HCEC 1CT (cell line): ENCODE measurements at places on chromosomes 2 and 18.
A peak's percentile ranks its signal among the peaks of the same experiment; 100 is the strongest.

GRCh38 chr18:30684825-30685481 is 357.6 kb downstream of the DSC3 start:
- no peak for DNase-seq

GRCh38 chr2:211611061-211611518 is 927.5 kb downstream of the ERBB4 start:
- DNase-seq = no peak

- no peak for DNase-seq
Measured at GRCh38 chr18:12238826-12239225, 15.3 kb upstream of the CIDEA start.

- DNase-seq = no peak
Measured at GRCh38 chr2:88807237-88807962, 115.9 kb downstream of the RPIA start.

- no peak for DNase-seq
Measured at GRCh38 chr2:105431367-105432043, 32.7 kb upstream of the FHL2 start.

DNA sequence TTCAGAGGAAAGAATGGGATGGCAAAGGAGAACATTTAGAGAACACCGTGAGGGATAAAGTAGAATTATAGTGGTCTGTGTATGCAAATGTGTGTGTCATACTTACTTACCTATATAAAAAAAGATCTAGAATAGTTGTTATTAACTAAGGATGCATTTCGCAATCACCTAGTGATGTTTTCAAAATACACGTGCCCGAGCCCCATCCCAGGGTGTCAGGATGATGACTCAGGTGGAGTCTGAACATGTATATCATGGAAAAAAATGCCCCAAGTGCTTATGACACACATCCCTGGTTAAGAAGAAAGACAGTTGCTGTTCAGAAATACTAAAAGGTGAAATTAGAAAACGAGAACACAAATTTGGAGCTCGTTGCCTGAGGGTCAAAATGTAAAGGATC is 109.0 kb downstream of the CERS6 start:
- DNase-seq = peak; percentile 70

DNA sequence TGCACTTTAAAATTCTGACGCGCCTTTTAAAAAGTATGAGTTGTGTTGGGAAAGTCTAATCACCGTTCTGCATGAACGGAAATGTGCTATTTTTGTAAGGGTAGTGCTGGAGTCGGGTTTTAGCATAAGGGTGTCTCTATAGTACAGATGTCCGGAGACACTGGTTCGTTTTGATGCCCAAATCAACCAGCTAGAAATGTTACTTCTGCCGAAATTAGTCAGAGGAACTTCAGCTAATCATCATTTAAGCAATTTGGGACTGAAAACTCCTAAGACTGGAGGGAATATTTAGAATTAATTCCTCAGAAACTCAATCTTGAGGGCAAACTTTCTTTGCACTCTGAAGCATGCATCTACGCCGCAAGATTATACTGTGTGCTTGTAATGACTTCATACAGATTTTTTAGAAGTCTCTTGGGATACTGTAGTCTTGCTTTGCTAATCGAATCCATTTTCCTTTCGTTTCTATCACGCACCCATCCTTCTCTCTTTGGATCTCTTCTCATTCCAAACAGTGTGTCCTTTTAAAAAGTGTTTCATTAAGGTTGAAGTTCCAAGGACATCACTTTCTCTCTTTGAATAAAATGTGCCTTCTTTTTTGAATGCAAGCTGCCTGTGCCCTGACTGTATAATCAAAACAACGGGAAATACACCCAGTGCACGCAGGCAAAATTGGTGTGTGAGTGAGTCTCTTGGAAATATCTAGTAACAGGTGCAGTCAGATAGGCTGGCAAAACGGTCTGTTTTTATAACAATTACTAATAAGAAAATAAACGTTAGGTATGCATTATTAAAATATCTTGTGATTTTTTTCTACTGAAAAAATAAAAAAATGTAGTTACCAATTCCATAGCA is 270.9 kb upstream of the TCF4 start:
- DNase-seq = no peak

- DNase-seq = peak; percentile 66
Measured at GRCh38 chr2:53028225-53028624, 739.4 kb upstream of the CHAC2 start.
